ENCODE measurements at places on chromosomes 7 and 10.

GRCh38 chr7:158811461-158811860 is 17.8 kb downstream of the ESYT2 start:
- DNase-seq, result no peak

GRCh38 chr10:118960157-118961090 is 69.1 kb upstream of the NANOS1 start:
- DNase-seq, result no peak

- no peak for DNase-seq
Observed at GRCh38 chr7:81721437-81721836, 48.4 kb downstream of the HGF start.

DNA sequence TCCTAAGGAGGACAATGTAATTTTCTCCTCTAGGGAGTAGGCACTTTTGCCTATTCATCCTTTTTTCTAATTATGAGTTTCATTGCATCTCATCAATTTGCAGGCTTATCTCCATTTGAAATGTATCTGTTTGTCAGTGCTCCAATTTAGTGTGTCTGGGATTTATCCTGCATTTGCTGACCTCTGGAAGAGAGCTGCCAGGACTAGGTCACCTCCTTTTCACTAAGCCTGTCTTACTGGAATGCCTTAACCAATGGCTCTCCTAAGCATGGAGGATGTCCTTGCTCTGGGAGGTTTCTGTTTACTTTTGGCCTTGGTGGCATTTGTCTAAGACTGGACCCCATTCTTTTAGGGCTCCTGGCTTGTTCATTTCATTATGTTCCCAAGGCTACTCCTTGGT is 261.5 kb downstream of the NEBL start:
- DNase-seq, result no peak

DNA sequence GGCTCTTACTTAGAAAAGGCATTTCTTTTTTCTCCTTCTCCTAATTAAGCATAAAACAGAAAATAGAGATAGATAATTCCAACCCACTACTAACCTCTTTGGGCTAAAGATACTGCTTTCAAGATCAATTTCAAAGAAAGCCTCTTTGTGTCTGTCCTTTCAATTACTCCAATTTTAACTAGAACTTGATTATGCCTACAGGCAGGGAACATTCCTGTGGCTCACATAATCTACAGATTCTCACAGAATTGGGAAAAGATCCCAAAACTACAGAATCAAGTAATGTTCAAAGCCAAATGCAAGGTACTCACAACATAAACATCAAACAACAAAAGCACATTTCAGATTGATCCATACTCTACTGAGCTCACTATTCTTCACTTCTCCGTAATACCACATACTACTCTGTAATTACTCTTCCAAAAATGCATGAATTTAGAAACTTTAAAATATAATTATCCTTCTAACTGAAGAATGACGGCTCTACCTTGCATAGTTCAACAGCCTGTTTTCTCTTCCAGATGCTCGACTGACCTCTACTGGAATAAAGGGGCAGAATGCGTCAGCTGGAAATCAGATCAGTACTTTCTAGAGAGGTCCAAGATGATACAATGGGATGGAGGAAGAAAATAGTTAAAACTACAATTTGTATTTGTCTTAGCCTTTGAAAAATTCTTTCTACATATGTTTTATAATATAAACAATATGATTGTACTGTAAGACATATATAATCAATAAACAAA is 3.9 kb downstream of the MTERF1 start:
- no peak for DNase-seq

- DNase-seq, result no peak
Observed at GRCh38 chr7:151013356-151013732, 10.9 kb downstream of the ATG9B start.

- no peak for DNase-seq
Observed at GRCh38 chr10:3401491-3401938, 228.9 kb upstream of the PITRM1 start.

DNA sequence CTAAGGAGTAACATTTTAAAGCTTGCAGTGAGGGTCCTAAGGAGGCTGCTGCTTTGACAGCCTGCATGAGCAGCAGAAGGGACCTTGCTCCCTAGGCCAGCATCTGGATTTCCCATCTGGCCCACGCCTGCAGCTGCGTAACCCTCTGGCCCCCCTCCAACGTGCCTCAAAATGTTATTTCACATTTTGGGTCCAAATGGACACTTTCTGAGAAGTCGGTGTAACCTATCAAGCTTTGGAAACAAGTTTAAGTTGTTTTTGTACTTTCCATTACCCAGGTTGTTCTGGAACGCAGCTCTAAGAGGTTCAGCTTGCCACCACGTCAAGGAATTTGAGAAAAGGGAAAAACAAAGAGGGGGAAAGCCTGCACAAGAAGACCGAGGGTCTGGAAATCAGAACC is 338.3 kb downstream of the KCNMA1 start:
- DNase-seq, result no peak

DNA sequence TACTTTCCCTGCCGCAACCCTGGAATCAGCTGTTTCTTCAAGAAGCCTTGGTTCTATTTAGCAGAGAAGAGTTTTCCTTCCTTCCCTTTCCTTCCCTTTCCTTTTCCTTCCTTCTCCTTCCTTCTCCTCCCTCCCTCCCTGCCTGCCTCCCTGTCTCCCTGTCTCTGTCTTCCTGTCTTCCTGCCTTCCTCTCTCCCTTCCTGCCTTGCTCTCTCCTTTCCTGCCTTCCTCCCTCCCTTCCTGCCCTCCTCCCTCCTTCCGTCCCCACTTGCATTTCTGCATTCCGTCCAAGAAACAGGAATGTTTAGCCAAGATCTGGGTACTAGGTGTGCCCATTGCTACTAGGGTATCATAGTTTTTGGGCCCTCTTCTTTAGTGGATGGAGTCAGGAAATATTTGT is 21.9 kb downstream of the SND1 start:
- no peak for DNase-seq

DNA sequence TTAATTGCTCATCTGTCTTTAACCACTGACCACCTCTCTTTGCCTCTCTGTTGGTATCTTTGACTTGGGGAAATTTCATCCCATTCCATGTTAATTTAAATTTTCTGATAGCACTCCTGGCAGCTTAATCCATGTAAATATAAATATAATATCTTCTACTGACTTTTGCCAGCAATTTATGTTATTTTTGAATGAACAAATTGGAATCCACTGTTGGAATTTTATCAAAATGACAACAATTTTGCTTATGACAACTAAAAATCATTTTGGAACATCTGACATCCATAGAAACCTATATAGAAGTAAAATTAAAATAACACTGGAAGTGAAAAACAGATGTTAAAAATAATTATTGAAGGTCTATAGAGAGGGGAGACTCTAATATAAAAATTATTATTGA is 176.5 kb upstream of the AKR1E2 start:
- no peak for DNase-seq

DNA sequence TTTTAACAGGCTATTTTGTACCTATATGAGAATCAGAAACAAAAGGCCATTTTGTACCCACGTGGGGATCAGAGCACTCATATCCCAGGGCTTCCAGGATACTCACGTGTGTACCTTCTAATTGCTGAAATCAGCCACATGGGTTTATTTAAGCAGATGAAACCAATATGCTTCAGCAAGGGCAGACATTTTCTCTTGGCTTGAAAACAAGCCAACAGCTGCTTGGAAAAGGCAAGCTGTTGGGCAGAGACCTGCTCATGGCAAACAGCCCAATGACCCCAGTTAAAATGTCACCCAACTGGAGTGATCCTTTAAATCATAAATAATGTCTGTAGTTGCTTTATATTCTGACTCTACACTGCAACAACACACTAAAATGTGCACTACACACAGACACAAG is 26.5 kb upstream of the TOMM7 start:
- no peak for DNase-seq

DNA sequence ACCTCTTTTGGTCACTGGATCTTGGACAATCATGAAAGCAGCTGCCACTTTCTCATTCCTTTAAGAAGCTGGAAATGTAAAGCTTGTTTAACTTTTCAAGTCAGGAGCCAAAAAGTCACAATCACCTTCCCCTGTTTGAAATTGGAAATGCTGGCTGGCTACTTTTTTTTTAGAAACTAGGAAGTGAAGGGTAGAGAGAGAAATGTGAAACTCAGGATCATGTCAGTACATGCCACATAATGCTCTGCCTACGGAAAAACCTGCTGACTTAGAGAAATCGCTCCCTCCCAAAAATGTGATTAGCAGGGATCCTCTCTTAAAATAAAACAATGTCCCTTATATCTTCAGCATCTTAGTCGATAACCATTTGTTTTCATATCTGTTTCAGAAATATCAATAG is 188.4 kb upstream of the C7orf33 start:
- no peak for DNase-seq

- no peak for DNase-seq
Observed at GRCh38 chr10:95476469-95477174, 84.5 kb downstream of the SORBS1 start.

DNA sequence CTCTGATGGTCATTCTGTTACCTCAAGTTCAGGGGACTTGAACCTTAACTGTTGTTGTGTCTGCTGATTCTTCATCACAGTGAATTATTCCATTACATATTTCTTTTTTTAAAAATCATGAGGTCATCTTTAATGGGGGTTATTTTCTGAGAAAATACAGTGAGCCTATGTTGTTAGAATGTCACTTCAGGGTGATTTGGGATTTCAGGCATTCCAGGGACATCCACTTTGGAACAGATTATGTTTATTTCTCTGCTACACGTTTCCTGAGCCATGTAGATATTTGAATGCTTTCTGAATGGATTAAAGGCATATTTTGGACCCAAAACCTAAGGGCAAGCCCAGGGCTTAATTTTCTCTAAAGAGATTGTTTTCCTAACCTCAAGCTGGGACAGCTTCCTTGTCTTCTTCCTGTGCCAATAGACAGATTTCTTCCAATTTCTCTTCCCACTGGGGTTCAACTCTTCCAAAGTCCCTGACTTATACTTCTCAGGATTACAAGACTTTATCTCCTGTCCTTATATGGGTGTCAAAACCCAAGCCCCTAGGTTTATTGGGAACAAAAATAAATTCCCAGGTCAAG is 271.7 kb downstream of the ARHGAP12 start:
- DNase-seq, result no peak

DNA sequence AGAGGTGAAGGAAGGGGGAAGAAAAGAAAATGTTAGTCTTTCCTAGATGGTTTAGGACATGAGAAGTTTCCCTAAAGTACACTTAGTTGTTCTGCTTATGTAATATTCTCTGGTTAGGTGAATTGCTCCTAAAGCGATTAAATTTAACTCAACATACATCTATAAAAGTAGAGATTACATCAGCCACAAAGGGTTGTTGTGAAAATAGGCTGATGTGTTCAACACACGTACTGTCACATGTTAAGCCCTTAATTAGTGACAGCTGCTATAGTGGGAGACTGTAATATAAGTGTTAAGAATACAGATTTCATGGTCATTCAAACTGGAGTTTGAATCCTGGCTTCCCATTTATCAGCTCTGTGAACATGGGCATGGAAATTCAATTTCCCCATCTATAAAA is 12.8 kb downstream of the HECTD2 start:
- DNase-seq, result no peak

- no peak for DNase-seq
Observed at GRCh38 chr10:48451969-48452878, 145.7 kb downstream of the MAPK8 start.

DNA sequence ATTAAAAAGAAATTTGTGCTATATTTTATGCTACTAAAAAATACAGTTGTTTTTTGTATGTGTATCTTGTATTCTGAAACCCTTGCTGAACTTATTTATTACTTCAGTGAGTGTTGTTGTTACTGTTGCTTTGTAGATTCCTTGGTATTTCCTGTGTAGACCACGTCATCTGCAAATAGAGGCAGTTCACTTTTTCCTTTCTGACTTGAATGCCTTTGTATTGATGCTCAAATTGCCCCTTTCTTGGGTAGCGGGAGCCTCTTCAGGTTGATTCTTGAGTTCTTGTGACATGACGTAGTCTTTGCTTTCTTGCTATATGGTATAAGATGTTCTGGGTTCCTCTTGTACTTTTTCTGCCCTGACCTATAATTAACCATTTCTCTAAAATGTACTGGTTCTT is 504.1 kb downstream of the SDK1 start:
- DNase-seq, result no peak

DNA sequence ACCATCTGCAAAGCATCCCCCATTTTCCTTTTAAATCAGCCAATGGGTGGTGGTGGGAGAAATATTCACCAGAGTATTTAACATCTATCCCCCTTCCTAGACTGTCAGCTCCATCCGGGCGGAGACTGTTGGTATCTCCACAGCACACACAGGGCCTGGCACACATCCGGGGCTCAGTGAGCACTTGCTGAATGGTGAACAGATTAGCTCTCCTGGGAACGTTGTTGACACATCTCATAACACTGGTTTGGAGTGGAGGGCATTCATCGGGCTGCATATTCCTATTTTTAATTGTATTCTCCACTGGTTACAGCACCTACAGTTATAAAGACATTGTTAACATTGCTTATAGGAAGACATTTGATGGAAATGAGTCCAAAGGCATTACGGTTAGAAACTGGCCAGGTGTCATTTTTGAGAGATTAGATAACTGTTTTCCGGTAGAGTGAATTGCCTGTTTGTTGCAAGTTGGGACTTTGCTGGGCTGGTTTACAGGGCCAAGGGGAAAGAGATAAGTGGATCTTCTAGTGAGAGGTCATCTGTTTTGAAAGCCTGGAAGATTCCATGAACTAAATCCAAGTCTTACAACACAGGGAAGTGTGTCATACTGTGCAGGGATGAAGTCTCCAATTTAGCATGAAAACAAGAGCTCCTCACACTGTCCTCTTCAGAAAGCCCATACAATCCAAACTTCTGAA is 101.8 kb downstream of the EGFR start:
- no peak for DNase-seq

DNA sequence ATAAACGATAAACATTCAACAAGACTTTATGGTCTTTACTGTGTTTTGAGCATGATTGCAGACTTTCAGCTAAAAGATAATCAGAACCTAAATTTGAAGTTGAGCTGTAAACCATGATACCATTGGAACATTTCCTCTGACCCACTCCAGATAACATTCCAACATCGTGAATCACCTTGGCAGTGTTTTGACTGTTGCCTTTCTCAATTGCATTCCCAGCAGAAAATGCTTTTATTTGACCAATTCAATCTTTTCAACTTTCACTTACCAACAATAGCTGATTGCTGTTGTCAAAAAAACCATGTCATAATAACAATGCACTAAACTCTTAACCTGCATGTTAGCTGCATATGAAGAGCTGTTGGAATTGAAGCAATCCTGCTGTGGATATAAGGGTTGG is 165.5 kb downstream of the MDFIC start:
- DNase-seq, result no peak

DNA sequence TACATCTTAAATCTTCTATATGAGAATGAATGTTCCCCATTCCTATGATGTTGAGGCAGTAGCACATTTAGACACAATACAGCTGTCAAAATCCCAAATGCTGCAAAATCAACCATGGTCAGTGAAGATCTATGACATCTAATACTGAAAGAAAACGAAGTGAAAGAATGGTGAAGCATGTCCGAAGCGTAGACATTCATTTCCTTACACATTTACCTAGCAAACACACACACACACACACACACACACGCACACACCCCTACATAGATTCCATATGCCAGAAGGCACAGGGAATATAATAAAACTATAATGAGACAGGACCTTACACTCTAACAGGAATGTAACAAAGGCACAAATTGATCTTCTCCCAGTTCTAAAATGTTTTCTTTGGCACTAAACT is 32.5 kb downstream of the CCDC6 start:
- no peak for DNase-seq

All from T-helper 1 cell (primary cell).